ENCODE measurements at places on chromosomes 5 and 9.

DNA sequence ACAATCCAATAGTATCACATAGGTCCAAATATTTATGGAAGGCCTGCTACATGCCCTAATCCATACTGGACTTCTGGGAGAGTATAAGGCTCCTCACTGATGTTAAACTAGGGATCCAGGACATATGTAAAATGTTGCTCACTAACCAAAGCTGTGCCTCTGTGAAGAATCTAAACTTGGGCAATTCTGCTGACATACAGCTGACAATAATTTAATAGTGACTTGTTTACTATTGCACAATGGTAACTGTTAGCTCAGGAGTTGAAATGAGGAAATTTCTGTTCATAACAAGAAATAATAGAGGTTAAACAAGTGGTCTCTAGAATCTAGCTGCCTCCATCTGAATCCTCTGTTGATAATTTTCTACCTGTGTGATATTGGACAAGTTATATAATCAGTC, 14.9 kb upstream of the CTXN3 start:
- no peak for DNase-seq

DNA sequence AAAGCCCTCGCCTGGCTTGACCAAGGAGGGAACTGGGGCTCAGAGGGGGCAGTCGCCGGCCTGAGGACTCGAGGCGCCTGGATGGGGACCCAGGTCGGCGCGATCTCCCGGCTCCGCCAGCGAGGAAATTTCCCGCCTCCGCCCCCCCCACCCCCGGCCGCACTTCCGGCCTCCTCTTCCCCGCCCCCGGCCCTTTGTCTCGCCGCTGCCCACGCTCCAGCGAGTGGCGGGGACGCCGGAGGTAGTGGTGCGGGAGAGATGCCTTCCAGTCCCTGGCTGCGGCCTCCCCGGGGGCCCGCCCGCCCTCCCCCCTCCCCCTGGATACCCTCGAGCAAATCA, 448 bp upstream of the GPRIN1 start:
- no peak for DNase-seq

DNA sequence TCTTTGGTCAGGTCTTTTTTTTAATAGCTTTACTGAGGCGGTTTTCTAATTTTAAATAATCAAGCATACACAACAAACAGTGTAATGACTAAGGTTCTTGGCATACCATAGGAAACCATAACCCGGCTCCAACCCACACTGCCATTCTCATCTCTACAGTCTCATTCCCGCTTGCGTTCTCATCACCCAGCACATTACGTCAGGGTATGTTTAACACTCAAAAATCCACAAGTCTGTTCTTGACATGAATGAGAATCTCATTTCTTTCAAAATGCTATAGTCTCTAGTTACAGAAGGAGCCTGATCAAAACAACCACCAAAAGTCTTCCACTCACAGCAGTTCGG, 505 bp downstream of the C5orf34 start:
- no peak for DNase-seq

GRCh38 chr5:159463590-159464321, 133.5 kb upstream of the IL12B start:
- DNase-seq, result no peak

- no peak for DNase-seq
Observed at GRCh38 chr5:97670447-97670846, 487.4 kb upstream of the RIOK2 start.

- no peak for DNase-seq
Observed at GRCh38 chr9:70031141-70031545, 12.5 kb upstream of the MAMDC2 start.

DNA sequence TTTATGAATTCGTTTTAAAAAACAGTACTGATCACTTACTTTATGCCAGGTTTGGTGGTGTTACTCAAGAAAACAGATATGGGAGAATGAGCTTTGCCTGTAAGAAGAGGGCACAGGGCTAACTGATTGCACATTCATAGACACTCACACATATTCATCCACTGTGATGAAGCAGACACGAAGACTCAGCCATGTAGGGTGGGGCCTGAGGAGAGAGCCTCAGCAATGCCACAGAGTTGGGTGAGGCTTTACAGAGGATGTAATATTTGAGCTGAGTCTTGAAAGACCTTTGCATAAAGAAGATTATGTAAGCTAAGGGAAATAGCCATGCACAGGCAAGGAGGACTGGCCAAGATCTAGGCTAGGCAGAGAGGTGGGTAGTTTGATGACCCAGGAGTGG, 472.8 kb downstream of the PSAT1 start:
- no peak for DNase-seq

DNA sequence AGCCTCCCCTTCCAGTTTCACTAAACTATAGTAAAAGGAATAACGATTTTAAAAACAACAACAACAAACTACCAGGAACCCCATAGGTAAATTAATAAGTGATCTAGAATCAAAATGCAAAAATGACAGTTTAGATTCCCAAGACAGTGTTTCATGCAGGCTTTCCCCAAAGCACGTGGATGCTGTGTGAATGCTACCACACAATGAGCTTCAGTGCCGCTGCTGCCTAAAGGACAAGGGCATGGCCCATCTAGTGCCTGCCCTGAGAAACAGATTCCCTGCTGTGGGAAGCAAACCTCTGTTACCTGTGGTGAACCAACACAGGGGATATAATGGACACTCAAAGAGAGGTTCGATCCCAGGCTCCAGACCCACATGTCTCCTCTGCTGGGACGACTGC, 23.7 kb upstream of the CKMT2 start:
- DNase-seq, result no peak
